ENCODE measurements at places on chromosomes 3 and 15.
A peak's percentile ranks its signal among the peaks of the same experiment; 100 is the strongest.

DNA sequence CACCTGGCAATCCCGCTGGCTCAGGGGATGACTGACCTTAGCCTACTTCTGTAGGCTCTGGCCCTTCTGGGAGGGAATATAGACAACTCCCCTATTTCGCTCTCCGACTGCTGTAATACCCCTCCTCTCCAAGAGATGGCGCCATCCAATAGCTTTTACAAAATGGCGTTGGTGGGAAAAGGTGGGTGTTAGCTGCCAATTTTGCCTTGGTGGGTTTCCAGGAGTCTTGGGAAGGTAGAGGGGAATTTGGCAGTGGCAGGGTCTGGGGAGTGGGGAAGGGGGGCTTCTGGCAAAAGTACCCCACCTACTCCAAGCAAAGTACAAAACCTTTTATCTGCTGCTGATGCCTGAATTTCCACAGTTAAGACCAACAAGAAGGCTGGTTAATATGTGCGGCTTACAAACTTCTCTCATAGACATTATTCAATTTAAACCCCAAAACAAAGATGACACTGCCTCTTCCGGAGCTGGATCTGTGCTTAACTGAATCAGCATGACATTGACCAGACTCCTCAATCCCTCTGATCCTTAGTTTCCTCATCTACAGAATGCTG, 62.1 kb downstream of the RASGRF1 start:
- no peak for DNase-seq

GRCh38 chr3:119825820-119826219, 43.9 kb downstream of the NR1I2 start:
- DNase-seq: no peak

- DNase-seq: no peak
These were observed 108.2 kb downstream of the CNTN3 start for GRCh38 chr3:74506246-74506645.

- no peak for DNase-seq
These were observed 6.2 kb downstream of the PAK6 start for GRCh38 chr15:40244961-40245523.

GRCh38 chr3:71309342-71309741, 274.2 kb downstream of the FOXP1 start:
- DNase-seq: peak; percentile 23

GRCh38 chr3:34248352-34248751, 449.9 kb downstream of the PDCD6IP start:
- no peak for DNase-seq

DNA sequence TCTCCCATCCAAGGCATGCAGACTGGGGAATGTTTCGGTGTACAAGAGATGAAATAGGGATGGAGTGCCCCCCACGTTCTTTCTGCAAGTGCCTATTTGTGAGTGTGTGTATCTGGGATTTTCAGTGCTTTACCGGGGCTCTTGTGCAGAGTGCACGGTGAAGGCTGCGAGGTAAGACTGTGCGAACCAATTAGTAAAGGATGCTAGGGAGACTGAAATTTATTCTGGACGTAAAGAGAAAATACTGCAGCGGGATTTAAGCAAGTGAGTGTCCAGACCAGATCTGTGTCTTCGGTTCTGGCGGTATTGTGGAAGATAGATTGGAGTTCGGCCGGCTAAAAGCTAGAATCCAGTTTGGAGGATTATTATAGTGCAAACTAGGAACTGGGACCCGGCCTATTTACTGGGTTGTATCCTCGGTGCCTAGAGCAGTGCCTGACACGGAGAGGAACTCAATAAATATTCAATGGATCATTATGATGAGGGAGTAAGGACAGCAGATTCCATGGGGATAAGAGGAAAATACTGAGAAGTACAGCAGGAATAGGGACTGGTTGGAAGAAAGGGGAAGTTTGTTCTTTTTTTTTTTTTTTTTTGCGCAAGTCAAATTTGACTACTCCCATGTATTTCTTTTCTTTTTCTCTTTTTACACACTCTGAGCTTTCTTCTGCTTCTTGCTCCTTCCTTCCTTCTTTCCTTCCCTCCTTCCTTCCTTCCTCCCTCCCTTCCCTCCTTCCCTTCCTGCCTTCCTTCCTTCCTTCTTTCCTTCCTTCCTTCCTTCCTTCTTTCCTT, 580 bp upstream of the MAGEF1 start:
- DNase-seq: no peak

- DNase-seq: no peak
These were observed 58.1 kb upstream of the PROK2 start for GRCh38 chr3:71843071-71843470.

- DNase-seq: no peak
These were observed 203.8 kb downstream of the SOX2 start for GRCh38 chr3:181915551-181915950.

DNA sequence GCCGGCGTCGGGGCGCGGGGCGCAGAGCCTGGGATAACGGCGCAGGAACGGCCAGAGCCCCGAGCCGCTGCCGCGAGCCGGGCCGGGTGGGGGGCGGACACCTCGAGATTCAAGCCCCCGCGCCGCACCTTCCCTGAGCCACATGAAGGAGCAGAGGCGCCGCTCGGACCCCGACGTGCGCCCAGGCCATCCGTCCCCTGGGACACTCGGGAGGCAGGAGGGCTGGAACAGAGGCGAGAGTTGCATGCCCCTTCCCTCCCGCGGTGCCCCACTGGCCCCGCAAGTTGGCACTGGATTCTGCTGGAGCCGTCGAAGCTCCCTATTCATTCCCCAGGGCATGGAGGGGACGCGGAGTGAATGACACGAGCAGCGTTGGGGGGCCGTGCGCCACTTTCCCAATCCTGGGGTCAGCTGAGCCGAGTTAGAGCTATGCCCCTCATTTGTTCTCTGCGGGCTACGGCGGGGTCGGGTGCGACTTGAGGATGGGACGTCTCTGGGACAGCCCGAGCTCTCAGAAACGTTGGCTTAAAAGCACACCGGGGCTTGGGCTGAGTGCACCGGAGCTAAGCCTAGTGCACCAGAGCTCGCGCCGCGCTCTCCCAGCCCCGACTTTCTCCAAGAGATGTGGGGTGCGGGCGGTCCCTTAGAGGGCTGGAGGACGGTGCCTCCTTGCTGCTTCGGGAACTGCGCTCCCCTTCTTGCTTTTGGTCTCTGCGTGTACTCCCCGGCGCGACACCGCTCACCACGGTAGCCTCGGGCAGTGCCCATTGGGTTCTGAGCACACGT, 588 bp downstream of the SLC6A1 start:
- DNase-seq: no peak

DNA sequence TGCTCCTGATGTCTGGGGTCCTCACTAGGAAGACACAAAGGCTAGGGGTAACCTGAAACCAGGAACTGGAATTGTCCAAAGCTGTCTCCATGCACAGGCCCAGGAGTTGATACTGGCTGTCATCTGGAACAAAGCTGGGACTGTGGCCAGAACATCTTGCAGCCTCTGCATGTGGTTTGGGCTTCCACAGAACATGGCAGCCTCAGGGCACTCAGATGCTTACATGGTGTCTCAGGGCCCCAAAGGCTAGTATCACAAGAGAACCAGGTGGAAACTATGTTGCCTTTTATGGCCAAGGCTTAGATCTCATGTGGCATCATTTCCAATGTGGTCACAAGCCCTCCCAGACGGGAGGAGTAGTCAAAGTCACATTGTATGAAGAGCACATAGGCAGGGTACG, 335.2 kb upstream of the TRIM42 start:
- no peak for DNase-seq

DNA sequence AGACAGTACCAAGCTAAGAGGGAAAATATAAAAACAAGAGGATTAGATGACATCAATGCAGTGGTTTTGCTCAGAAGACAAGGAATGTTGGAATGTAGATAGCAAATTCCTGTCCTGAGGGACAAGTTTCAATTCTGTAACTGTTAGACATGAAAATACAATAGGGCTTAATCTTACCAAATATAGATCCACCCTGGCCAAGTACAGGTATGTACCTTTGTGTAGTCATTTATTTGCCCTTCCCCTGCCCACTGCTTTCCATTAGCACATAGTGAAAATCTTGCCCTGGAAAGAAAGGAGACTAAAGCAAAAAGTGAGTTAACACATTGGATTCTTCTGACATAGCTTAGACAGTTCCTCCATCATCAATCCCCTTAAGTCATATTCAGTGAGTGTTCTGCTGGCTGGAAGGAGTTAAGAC, 389.0 kb upstream of the THBS1 start:
- DNase-seq: no peak

- DNase-seq: no peak
These were observed 20.0 kb downstream of the GRIP2 start for GRCh38 chr3:14520149-14520548.

- DNase-seq: no peak
These were observed 163.3 kb upstream of the IL12A start for GRCh38 chr3:159825216-159825854.

GRCh38 chr15:69644876-69645275, 192.3 kb downstream of the RPLP1 start:
- no peak for DNase-seq

DNA sequence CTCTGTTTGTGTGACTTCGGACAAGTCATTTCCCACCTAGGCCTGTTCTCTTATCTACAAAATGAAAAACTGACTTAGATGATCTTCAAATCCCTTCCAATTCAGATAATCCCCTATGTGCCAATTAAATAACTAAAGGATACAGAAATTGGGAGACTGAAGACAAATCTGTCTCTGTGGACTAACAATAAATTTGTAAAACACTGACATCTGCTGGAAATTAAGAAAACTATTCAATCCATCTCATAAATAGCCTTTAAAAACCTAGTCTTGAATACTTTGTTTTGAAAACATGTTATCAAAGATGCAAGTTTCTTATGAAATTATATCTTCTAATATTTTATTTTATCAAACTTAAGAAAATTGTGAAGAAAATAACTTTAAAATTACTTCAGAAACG, 38.3 kb downstream of the MTHFS start:
- no peak for DNase-seq

GRCh38 chr15:52019394-52020220, 588 bp downstream of the MAPK6 start:
- peak; percentile 37 for DNase-seq

DNA sequence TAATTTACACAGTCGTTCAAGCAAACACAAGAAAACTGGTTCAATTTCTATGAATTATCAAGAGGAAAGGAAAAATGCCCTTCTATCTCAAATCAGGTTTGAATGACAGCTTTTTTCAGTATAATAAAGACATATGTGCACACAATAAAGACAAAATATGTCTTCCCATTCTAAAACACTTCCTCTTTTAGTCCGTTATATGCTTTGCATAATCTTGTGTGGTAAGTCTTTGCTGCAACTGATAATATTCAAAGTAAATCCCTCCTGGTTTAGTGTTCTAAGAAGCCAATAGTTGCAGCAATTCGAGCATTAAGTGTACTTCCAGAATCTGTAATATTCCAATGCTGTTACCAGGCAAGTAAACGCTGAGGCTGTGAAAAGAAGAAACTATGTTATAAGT, 43.7 kb upstream of the MAPKBP1 start:
- no peak for DNase-seq

GRCh38 chr3:153268564-153269279, 106.7 kb downstream of the RAP2B start:
- no peak for DNase-seq

- no peak for DNase-seq
These were observed 121.5 kb downstream of the POLR2M start for GRCh38 chr15:57827971-57828370.

GRCh38 chr15:57220205-57220604, 156.1 kb upstream of the CGNL1 start:
- DNase-seq: no peak

- DNase-seq: no peak
These were observed 21.5 kb downstream of the NR2F2 start for GRCh38 chr15:96351761-96352603.

DNA sequence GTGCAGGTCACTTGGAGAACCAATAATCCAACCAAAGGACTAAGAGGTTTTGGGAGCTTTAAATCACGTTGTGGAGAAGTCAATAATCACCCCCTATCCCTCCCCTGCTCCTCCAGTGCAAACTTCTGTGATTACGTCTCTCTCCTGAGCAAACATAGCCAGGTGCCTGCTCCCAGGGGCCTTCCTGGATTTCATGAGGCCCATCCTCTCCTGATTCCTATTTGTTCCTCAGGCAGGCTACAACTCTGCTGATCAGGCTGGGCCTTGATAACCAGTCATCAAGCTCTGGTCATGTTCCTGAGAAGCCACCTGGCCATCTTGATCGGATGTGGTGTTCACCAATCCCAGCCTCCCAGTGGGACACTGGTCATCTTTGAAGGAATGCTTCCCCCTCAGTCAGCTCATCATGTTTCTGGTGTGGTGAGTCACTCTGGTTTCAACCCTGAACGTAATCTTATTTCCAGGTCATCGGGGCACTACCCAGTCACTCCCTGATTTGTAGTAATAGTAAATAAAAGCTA, 2.9 kb upstream of the ZNF710 start:
- DNase-seq: no peak

GRCh38 chr15:80835336-80835735, 56.2 kb downstream of the CEMIP start:
- no peak for DNase-seq

DNA sequence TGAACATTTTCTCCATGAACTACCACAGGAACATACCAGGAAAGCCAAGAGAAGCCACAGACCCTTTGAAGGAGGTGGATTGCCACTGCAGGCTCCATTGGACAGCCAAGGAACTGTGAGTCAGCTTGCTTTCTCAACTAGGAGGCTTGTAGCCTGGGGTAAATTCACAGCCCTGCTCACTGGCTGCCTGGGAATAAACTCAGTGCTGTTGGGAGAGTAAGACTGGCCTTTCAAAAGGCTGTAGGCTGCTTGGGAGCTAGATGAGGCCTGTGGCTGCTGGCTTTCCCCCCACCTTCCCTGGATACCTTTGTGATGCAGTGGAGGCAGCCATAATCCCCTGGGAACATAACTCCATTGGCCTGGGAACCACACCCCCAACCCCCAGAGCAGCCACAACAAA, 223.5 kb upstream of the RBMS3 start:
- no peak for DNase-seq

DNA sequence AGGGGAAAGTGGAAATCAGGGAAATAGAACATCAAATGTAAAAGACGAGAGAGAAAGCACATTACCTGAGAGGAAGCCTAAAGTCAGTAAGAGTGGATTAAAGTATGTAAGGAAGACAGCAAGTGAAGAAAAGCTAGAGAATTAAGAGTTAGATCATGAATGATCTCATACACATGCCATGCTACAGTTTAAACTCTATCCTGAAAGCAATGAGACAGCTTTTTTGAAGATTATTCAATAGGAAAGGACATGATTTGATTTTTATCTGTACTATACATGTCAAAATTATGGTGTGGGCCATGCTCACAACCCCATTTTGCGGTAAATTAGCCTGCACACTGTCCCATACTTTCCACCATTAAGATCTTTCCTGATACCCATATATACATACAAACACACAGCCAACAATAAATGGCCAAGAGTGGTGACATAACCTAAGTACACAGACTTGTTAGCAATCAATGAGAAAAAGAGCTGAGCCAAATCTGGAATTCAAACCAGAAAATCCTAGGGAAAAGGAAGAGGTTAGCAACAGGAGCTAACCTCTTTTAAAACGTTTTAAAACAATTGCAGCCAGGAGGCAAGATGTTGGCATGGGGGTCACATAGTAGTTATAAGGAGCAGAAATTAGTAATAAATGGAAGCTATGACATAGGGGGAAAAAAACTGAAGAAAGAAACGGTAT, 4.5 kb downstream of the MYO9A start:
- DNase-seq: no peak

GRCh38 chr3:50430950-50431435, 71.7 kb upstream of the TMEM115 start:
- no peak for DNase-seq

- DNase-seq: no peak
These were observed 499.4 kb upstream of the MDFIC2 start for GRCh38 chr3:70811880-70812279.

Measured in stimulated activated CD8-positive, alpha-beta memory T cell treated with anti-CD3 and anti-CD28 coated beads, Interleukin-4, amount 100 ng/mL, for 4 hours (primary cell).